ENCODE measurements at places on chromosomes 3 and 15. TPM values are rescaled to one million over a fixed set of nuclear protein-coding genes. Genes with fewer than 3 reads are reported as not detected.

- DNase-seq = no peak
Measured at GRCh38 chr3:4404881-4405280, 62.2 kb downstream of the SUMF1 start.

DNA sequence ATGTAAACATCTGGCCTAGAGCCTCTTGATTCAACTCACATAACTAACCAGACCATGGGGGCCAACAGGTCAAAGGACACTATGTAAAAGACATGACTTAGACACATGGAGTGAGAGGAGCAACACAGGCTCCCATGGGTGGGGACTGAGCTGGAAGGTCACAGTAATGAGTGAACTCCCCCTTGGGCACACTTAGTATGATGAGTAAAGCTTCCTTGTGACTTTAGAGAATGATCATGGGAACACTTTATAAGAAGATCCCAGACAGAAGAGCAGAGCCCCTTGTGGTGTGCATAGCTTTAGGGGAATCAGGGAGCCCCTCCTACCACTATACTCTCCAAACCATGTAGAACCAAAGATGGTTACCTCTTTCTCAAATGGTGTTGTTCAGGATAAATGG lies 10.2 kb downstream of the GCSAM start:
- no peak for DNase-seq

GRCh38 chr3:81967393-81967792 lies 205.9 kb upstream of the GBE1 start:
- DNase-seq = no peak

DNA sequence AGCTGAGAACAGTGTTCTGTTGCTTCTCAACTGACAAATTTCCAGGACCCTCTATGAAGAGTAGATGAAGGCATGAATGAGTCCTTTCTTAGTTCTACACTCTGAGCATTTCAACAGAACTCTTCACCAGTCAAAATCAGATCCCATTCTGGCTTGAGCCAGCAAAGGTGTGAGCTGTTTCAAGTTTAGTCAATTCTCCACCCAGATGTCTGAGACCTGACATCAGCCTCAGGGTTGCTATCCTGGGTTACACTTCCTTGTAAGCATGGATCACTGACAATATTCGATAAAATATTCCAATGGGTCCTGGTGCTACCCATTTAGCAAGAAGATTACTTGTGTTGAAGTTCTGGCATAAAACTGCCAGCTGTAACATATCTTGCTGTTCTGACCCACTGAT lies 97.6 kb upstream of the PPP2R3A start:
- DNase-seq = no peak

DNA sequence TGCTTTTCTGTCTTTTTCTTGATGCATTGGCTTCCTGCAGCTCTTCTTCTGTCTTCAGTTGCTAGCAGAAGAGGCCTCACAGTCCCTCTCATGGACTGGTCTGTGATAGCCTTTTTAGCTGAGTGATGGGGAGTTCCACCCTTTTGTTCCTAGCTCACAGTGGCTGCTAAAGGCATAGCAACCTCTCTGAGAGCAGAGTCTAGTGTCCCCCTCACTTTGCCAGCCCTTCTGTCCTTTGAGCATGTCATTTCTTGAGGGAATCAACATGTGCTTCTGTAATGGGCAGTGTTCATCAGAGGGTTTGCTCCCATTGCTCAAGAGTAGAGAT lies 44.4 kb downstream of the GAP43 start:
- no peak for DNase-seq

- no peak for DNase-seq
Measured at GRCh38 chr15:31228980-31229826, 97.4 kb upstream of the KLF13 start.

DNA sequence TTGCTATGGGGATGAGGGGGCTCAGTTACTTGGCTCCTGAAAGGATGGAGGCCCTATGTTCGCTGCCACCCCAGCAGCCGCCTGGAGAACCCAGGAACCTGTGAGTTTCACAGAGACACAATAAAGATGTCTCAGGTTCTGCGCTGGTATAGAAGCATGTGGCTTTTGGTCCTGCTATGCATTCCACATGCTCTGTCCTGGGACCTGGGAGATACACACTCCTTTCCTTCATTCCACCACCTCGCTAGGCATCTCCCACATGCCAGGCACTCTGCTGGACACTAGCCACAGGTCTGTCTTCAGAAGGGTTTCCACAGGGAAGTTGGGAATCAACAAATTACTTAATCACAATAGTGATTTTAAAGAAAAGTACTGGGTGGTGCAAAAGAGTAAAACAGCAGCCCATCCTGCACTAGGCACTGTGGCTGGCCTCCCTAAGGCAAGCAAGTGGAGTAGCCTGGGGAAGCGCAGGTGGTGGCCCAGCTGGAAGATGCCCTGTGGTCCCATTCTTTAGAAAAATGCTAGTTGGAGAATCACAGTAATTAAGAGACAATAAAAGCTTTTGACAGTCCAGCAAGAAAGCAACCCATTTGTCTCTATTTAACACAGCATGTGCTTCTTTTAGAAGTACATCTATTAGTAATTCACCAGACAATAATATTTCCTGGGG lies 408.9 kb upstream of the WNT5A start:
- DNase-seq = no peak

DNA sequence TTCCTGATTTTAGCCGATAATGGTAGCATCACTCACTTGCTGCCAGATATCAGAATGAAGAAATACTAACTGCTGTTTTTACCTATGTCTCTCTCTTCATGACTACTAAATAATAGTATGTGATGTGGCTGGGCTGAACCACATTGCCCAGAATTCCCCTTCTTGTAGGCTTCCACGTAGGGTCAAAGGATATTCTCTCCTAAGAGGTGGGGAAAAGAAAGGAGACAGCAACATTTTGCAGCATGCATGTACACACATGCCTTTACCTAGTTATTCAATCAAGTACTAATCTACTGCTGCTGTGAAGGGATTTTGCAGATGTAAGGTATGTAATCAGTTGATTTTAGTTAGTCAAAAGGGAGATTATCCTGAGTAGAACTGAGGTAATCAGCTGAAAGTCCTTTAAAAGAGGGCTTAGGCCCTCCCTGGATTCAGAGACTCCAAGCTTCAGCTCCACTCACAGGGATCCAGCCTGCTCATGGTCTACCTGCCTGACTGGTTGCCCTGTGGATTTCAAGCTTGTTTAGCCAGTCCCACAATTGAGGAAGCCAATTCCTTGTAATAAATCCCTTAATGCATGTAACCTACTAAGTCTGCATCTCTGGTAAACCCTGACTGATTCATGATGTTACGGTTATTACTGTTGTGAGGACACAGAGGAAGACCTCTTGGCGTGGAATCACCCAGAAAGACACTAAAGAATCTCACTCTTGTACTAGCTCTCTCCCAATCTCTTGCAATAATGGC lies 20.4 kb downstream of the PLD1 start:
- no peak for DNase-seq

- DNase-seq = no peak
Measured at GRCh38 chr15:37038716-37039106, 61.6 kb downstream of the MEIS2 start.

DNA sequence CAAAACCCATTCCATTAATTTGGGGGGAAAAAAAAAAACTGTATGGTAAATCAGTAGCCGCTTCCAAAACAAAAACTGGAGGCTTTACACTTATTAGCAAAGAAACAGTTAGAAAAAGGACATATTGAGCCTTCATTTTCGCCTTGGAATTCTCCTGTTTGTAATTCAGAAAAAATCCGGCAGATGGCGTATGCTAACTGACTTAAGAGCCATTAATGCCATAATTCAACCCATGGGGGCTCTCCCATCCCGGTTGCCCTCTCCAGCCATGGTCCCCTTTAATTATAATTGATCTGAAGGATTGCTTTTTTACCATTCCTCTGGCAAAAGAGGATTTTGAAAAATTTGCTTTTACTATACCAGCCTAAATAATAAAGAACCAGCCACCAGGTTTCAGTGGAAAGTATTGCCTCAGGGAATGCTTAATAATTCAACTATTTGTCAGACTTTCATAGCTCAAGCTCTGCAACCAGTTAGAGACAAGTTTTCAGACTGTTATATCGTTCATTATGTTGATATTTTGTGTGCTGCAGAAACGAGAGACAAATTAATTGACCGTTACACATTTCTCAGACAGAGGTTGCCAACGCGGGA lies 9.4 kb upstream of the RPL24 start:
- no peak for DNase-seq

- no peak for DNase-seq
Measured at GRCh38 chr15:20671675-20672074, 130.1 kb upstream of the GOLGA6L6 start.

DNA sequence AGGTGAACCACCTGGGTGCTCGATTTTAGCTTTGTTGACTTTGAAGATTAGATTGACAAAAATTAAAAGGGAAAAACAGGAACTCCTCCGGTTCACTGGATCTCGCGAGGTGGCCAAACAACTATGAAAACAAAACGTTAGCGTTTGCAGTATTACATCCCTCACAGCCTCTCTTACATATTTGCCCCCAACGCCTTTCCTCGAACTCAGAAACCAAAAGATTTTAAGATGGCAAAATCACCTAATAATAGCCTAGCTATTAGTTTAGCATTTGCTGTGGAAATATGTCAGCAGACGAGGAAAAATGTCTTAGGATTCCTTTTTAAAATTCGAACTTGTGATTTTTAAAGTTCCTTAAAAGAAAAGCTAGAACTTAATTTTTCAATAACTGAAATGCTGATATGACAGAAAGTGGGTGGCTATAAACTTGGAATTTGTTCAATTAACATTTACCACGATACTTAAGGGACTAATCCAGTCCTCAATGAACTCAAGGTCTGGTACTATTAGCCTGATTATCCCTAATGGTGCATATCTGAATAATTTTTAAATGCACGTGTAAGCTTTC lies 491 bp upstream of the SENP7 start:
- no peak for DNase-seq

GRCh38 chr15:50100486-50100885 lies 18.5 kb downstream of the ATP8B4 start:
- no peak for DNase-seq

Gene C3orf49
- not detected for polyA plus RNA-seq

Gene SLC22A14
- 0.08 TPM for polyA plus RNA-seq

Gene ISLR2
- polyA plus RNA-seq = not detected

Gene LRRIQ4
- polyA plus RNA-seq = not detected

Gene RTP1
- polyA plus RNA-seq = not detected

Data from keratinocyte (primary cell).